ENCODE measurements at places on chromosomes 6 and 20. TPM values are rescaled to one million over a fixed set of nuclear protein-coding genes. Genes with fewer than 3 reads are reported as not detected.

TFAP2B gene
- total RNA-seq, result not detected

GRCh38 chr6:108250240-108250866 lies 10.5 kb downstream of the SNX3 start:
- no peak for DNase-seq

- no peak for DNase-seq
Observed at GRCh38 chr6:55778705-55779104, 96.7 kb downstream of the BMP5 start.

AVP gene
- total RNA-seq, result not detected

GRCh38 chr6:130888246-130888645 lies 61.0 kb downstream of the SMLR1 start:
- DNase-seq, result no peak

GRCh38 chr20:18567739-18568091 lies 483 bp downstream of the SMIM26 start:
- DNase-seq, result peak; percentile 22

DNA sequence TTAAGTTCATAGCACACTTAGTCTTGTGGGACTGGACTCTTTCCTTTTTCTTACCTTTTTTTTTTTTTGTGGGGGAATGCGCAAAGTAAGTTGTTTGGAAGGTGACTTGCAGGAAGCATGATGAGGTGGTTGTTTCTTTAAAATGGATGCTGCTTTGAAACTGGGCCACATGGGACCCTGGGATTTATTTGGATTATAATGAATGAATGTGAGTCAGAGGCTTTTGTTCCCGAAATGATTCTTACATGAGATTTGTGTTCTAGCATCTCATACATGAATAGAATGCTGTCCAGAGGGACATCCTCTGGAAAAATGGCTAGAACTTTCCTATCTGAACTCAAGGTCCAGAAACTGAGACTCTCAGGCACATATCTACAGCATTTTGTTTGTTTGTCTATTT lies 236.6 kb upstream of the RNF24 start:
- DNase-seq, result no peak

LY6G5C gene
- total RNA-seq, result not detected

CASP8AP2 gene
- 13.5 TPM for total RNA-seq

COL9A3 gene
- total RNA-seq, result 1.9 TPM

SOBP gene
- total RNA-seq, result not detected

GRCh38 chr20:53547664-53548239 lies 45.9 kb downstream of the ZNF217 start:
- DNase-seq, result peak; percentile 75

DNA sequence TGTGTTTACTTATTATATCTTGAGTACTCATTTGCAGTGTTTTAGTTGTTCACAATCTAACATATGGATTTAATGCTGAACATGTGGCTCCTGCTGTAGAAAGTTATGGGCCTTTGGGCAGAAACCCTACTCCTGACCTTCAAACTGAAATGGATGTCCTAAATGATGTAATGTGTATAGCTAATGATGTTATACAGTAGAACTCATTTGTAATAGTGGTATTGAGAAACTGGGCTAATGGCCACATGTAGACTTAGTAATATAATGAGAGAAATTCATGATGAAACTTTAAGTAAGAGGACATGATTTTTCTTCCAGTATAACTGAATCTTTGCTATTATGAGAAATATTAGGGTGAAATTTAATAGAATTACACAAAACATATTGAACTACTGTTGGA lies 121.3 kb upstream of the PTPRK start:
- no peak for DNase-seq

RUNX2 gene
- total RNA-seq, result 1.1 TPM

- no peak for DNase-seq
Observed at GRCh38 chr6:37589941-37590340, 90.2 kb upstream of the CCDC167 start.

GRCh38 chr20:45121388-45121787 lies 2.9 kb downstream of the WFDC12 start:
- DNase-seq, result no peak

DNA sequence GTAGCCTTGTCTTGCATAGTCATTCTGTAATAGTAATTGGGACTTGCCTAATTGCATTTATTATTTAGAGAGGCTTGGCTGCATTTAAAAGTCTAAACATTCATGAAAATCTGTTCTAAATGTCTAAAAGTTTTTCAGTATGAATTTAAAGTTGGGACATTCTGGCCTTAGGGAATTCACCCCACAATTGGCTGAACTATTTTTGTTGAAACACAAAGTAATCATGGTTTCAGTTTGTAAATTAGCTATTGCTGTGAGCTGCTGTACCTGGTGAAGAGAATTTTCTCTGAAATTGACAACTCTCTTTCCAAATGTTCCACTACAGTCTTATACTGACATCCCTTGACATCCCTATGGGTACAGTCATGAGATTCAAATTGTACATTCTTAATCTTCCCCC lies 253.0 kb downstream of the FARS2 start:
- no peak for DNase-seq

TSBP1 gene
- not detected for total RNA-seq

HSPA1L gene
- total RNA-seq, result 3.0 TPM

DNA sequence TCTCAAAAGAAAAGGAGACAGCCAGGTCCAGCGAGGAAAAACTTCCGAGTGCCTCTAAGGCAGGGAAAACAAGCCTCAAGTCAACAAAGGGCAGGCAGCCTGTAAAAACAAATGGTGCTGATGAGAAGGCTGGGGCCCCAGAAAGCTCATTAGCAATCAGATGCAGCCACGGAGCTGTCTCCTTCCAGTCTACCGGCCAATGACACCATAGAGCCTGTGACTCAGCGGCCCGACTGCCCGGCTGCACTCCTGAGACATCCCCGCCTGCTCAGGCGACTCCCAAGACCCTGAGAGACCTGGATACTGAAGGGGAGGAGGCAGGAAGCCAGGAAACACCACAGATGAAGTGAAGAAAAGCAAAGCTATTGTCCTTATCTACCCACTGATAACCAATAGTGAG lies 120.1 kb upstream of the HDDC2 start:
- peak; percentile 63 for DNase-seq

PGC gene
- not detected for total RNA-seq

C6orf15 gene
- total RNA-seq, result 2.4 TPM

GRCh38 chr6:152110886-152111820 lies 303.7 kb downstream of the ESR1 start:
- no peak for DNase-seq

BMP5 gene
- not detected for total RNA-seq

DNA sequence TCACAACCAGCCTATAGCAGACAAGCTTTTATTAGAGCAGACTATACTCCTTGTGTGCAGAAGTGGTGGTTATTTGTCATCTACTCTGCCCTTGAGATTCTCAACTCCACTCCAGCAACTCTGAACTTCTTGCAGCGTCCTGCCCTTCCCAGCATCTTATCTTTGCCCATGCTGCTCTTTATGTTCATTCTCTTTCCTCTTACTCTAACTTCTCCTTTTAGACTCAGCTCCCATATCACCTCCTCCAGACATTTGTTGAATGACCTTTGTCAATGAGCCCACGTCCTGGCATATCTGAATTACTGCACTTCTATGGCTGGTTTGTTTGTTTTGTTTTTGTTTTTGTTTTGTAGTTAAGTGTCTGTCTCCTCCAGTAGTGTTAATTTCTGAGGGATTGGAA lies 81.2 kb downstream of the KCNQ5 start:
- no peak for DNase-seq

E2F1 gene
- 68.1 TPM for total RNA-seq

DNA sequence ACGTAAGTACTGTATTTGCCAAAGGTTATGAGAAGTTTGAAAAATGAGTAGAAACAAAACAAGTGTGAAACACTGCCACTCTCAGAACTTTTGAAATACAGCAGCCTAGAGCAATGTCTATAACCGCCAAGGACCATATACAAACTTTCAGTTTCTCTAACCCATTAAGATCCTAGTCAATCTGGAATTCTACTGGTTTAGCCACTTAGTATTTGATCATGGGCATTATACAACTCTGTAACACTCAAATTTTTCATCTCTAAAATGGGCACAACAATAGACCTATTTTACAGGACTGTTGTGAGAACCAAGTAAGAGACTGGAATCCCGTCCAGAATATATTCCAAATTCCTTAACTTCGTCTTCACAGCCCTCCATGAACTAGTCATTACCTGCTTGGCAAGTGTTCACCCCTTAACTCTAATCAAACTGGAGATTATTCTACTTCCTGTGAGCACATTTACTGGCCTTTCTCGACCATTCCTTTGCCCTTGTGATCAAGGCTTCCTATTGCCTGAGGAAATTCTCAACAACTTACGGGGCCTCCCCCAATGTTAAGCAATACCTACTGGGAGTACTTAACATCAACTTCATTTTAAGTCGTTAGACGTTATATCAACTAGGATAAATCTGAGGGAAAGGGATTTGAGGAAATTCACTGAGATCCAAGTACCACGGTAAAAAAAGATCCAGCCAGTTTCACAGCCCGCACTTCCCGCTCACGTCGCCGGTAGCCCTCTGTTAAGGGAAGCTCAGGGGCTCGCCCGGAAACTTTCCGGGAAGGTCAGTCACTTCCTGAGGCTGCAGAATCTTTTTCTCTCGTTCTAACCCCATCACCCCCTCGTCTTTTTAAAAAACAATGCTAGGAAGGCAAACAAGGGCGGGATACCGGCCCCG lies 1.1 kb downstream of the EIF2S2 start:
- DNase-seq, result peak; percentile 51

ZC2HC1B gene
- total RNA-seq, result not detected

ESR1 gene
- total RNA-seq, result 0.02 TPM

DNA sequence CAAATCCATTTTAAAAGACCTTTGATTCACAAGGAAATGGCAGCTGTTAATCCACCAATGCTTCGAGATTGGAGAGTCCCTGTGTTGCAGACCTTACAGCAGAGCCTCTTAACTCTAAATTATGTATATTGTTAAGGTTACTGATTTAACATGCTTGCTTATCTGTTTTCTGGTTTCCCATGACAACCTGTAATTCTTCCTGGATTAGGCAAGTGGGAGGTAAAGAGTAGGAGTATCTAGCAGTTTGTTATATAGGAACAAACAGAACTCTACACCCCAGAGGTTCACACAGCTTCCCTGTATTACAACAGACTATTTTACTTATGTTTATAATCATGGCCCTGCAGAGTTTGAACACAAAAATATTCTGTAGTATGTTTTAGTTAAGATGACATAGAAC lies 39.5 kb downstream of the NKX2-4 start:
- no peak for DNase-seq

GRCh38 chr20:18001131-18001921 lies 32.5 kb downstream of the MGME1 start:
- peak; percentile 46 for DNase-seq

DNA sequence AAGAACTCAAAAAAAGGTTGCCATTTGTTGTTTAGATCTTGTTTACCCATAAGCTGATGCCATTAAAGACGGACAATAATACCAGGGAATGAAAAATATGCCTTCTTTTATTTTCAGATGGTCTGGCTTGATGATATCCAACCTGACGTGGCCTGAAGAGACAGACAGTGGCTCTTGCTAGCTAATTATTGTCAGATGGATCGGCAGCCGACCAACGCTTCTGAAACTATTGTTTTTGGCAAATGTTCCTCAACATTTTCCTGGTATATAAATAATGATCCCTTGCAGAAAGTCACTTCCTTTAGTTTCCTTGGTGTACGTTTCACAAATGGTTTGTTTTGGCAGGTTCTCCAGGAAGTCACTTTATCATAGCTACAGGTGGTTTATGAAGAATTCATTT lies 290.9 kb upstream of the TSHZ2 start:
- DNase-seq, result no peak

DNA sequence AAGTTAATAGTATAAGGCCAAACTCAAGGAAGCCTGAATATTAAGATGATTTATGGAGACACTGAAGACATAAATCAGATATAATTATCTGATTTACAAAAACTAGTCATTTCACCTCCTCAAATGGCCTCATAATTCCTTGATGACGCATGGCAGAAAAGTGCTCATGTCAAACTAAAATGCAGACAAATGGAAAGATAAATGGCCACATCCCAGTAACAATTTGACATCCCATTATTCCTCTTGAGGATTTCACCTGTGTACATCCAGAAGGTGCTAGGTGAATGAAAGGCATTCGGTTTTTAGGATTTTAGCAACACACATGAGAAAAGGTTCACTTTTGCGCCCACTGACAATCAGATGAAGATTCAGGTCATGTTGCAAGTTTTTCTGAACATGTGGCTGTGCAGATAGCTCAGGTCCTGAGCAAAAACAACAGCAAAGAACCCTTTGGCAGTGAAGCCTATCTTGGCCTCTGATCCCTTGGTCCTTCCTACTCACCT lies 24.2 kb downstream of the SGK1 start:
- DNase-seq, result peak; percentile 84

- no peak for DNase-seq
Observed at GRCh38 chr6:92427453-92427852, 991.9 kb downstream of the EPHA7 start.

TNFRSF6B gene
- 3.4 TPM for total RNA-seq

DNA sequence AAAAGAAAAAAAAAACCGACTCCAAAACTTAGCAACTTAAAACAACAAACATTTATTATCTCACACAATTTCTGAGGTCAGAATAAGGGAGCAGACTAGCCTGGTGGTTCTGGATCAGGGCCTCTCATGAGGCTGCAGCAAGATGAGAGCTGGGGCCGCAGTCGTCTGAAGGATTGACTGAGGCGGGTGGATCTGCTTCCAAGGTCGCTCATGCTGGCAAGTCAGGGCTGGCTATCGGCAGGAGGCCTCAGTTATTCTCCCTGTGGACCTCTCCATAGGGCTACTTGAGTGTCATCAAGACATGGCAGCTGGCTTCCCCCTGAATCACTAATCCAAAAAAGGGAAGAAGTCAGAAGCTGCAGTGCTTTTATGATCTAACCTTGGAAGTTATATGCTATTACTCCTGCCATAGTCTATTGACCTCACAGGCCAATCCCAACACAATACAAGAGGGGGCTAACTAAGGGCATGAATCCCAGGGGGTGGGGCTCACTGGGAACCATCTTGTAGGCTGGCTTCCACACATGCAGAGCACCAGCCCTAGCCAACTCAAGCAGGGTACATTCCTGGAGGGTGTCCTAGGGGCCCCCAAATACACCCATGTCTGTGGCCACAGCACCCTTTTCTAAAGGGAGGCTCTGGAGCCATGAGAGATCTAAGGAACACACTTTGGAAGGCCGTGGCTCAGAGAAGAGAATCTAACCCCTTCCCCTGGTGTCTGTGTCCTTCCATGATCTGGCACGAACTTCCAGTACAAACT lies 11.3 kb downstream of the EBF4 start:
- no peak for DNase-seq

- no peak for DNase-seq
Observed at GRCh38 chr20:37852666-37853065, 50.3 kb upstream of the VSTM2L start.

DNA sequence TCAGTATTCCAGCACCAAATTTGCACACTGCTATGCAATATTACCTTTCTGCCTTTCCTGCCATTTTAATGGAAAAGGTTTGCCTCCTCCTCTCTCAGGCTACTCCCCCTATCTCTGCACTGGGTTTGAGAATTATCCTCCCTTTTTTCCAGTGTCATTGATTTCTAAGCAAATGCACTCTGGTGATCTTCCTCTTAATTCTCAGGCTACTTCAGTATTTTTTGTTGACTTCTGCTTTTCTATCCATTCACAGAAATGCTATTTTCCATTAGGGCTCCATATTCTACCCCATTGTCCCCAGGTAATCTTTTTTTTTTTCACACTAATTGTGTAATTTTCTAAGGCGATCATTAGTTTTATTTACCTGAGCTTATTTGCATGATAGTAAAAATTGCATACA lies 144.0 kb downstream of the GJA1 start:
- DNase-seq, result no peak

- no peak for DNase-seq
Observed at GRCh38 chr6:111423960-111424846, 58.8 kb downstream of the REV3L start.
